ENCODE measurements at places on chromosomes 2 and 18.
A peak's percentile ranks its signal among the peaks of the same experiment; 100 is the strongest.

DNA sequence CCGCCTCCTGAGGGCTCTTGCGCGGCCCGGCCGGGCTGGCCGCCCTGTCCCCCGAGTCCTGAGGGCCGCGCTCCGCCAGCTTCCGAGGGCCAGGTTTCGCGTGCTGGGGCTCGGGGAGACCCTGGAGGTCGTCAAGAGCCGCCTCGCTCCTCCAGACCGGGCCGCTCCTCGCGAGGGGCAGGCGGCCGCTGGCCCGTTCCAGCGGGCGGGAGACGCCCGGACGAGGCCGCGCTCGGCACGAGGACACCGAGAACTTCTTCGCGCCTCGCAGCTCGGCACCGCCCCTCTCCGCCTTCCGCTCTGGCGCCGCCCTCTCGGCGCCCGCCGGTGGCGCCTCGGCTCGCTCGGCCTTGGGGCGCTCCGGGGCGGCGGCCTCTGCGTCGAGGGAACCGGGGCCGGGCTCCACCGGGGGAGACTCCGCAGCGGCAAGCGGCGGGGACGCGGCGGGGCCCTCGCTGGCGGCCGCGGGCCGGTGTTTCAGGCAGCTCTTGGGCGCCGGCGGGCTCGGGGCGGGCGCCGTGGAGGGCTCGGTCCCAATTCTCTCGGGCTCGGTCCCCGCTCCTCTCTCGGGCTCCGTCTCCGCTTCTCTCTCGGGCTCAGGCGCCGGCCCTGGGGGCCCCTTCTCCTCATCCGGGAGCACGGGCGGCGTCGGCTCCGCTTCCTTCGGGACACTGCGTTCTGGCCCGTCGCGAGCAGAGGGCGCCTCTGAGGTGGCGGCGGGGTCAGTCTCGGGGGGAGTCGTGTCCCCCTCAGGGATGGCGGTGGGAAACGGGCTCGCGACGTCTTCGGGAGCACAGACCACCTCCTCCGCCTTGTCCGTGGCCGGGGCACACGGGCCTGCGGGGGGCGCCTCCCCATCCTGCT, 91.6 kb upstream of the MGAT4A start:
- DNase-seq = peak; percentile 56

GRCh38 chr18:54100920-54101470, 123.5 kb downstream of the MBD2 start:
- DNase-seq = no peak

- DNase-seq = no peak
Measured at GRCh38 chr2:148102641-148103040, 81.8 kb downstream of the MBD5 start.

DNA sequence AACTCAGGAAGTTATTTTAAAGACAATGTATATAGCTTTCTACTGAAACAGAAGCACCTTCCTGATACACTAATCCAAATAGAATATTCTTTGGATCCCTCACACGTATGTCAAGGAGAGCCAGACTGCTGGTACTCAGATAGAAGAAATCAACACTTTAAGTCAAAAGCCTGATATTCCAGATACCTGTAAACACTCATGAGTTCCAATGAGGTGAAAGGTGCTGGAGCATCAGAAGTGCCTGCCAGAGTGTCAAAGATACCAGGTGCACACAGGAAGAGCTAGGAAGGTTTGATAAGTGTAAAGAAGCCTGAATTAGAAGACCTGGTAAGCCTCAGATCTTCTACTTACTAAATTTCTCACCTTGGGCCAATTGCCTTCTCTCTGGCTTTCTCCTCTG, 226.3 kb upstream of the SP5 start:
- DNase-seq = no peak

GRCh38 chr18:55421308-55421614, 166.7 kb downstream of the TCF4 start:
- no peak for DNase-seq

- peak; percentile 2 for DNase-seq
Measured at GRCh38 chr2:217788669-217789002, 214.2 kb downstream of the TNS1 start.

DNA sequence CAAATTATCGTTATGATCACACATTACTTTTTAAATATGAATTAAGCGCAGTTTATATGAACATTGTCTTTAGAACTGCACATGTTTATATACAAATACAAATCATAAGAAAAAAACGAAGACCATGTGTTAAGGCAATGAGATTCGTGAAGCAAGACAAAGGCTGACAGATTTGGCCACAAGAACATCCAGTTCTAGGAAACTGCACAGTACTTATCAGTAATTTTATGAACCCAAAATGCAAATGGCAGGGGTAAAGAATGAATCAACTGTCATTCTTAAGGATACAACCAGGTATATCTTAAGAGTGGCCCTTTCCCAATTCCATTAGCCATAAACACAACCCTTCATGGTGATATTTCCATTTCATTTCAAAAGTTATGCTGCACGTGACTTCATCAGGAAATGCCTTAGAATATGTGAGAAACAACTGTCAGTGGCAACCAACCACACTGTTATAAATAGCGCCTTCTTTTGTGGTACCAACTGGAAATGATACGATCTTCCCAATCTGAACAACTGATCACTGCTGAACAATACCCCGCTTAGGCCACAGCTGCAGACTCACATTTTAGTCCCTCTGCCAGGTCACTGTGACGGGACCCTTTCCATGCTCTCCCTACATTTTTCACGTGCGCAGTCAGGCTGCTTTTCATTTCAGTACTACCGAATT, 144.9 kb downstream of the L3MBTL4 start:
- no peak for DNase-seq

DNA sequence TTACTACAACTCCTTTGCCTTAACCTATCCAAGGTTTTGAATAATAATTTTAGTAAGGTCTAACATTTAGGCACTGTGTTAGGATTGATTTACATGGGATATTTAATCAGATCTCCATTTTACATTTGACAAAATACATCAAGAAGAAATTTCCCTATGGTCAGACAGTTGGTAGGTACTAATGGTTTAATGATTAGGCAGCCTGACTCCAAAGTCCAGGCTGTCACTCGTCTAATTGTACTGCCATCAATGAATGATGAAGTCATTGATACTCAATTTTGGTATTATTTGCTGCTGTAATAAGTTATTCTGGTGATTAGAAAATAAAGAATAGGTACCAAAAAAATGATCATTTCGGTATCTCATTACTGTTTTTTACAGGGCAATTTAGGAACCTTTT, 14.1 kb downstream of the BBS5 start:
- DNase-seq = no peak

- no peak for DNase-seq
Measured at GRCh38 chr2:149062531-149062930, 24.0 kb downstream of the LYPD6B start.

DNA sequence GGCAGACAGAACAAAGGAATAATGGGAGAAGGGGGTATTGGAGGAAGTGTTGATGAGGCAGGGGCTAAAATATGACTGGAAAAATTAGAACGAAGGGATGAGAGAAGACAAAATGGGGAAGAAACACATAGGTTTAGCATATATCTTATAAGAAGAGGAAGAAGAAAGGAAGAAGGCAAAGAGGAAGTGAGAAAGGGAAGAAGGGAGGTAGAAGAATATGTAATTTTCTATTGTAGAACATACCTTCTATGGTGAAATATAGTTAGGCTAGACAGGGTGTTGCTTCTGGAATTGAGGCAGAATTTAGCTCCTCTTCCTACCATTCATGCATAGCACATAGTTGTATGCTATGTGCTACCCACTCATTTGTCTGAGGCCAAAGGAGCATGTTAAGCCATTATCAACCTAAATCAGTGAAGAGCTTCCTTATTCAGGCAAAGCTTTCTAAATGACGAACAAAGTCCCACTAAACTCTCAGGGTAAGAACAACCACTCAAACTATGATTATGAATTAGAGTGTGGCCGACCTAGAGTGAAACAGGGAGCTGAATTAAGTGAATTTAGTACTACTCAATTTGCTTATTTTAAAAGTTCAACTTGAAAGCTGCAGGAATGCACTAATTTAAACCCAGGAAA, 180.9 kb upstream of the GALNT5 start:
- DNase-seq = no peak

DNA sequence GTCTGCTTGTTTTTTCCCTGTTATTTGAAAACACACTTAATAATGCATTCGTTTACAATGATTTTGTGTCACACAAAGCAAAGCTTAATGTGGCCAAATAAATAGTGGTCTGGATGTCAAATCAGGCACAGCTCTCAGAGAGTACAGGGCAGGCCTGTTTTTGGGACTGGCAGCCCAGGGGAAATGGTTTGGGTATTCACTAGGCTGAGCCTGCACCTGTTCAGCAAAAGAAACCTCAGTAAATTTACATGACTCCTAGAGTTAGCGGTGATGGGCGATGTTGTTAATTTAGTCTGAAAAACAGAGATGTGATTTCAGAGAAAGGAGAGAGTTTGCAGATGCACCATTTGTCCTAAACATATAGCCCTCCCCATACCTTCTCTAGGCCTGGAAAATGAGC, 197.1 kb downstream of the ALK start:
- no peak for DNase-seq

GRCh38 chr18:13611142-13611600, 115.2 kb downstream of the FAM210A start:
- DNase-seq = peak; percentile 65

DNA sequence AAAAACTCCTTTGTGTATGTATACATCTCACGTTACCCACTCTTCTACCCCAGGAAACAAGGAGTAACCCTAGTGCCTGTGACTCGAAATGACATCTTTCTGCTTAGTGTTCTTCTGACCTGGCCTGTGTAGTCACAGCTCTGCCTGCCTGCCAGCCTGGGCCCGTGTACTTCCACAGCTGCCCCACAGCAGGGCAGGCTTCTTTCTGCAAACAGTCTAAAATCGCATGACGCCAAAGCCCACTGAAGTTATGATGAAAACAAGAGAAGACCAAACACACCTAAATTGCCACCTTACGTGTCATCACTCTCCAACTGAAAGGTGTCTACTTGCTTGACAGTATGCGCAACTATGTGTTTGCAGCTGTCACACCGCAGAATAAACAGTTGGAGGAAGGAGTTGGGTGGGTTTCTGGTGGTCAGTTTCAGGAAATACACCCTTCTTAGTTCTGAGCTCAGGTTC, 1.5 kb downstream of the GAREM1 start:
- peak; percentile 26 for DNase-seq

DNA sequence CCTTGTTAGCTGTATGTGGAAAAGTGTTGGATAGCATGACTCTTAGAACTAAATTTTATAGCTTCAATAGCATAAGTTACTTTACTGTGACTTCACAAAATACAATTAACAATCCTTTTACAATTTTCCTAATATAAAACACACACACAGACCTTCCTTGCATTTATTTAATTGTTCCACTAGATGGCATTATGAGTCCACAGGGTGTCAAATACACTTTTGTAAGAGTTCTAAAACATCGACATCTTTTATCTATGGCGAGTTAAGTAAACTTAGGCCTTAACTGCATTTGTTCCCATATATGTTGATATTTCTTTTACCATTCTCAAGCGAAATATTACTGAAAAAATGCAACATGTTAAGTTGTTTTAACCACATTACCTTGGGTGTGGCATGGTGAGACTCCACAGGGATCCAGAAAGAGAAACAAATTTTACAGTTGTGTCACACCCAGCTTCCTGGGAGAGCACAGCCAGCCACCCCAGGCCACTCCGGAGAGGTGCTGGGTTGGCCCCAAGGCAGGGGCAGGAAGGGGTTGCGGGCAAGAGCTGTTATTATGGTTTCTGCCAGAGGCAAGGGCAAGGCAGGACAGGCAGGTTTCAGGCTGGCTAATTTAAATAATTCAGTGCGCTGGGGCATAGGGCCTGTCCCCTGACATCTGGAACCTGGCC, 312.4 kb upstream of the MC4R start:
- DNase-seq = no peak

DNA sequence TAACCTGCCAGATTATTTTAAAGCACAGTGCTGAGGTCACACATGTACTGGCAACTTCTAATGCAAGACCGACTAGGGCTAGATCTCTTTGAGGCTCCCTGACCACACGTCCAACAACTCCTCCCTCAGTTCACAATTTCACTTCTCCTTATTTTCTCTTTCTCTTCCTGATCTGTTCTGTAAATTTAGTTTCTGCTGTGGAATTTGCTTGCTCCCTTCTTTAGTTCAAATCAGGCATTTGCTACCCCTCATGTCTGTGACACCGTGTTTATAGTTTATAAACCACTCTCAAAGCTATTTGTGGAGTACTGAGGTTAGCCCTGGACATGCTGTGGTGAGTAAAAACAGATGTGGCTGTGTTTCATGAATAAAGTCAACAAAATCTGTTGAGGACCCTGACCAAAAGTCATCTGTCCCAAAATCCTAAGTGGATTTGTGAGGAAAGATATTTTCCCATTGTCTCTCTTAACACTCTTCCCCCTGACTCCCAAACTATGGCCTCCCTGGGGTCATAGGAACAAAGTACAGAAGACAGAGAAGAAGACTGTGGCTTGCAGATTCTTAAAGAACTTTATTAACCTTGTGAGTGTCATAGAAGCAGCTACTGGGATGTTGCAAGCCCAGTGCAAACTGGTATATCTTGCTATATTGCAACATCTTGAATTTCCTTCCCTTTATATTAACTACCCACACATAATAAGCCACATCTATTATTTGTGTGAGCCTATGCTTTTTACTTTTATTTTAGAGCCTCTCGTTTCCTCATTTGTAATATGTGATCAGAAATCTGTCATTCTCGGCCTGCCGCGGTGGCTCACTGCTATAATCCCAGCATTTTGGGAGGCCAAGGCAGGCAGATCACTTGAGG, 3.5 kb upstream of the NAGK start:
- peak; percentile 38 for DNase-seq

DNA sequence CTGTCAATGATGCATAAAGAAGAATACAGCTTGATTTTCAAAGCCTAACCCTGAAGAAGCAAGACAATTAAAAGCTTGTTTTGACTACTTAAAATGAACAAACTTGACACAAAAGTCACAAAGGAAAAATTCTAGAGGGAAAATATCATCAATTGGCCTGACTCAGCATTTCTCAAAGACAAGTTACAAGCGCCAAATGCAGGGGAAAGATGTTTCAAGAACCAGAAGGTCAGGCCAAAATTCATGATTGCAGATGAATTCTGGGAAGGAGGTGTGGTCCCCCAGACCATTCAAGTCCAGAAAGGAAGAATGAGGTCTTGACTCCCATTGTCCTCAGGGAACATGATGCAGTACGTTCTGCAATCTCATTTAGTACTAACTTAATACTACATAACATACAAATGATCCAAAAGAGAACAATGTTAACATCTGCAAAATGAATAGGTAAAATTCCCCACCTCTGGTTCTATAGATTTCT, 64.5 kb downstream of the FAM210A start:
- no peak for DNase-seq

GRCh38 chr2:32386739-32387138, 29.9 kb downstream of the BIRC6 start:
- DNase-seq = no peak

DNA sequence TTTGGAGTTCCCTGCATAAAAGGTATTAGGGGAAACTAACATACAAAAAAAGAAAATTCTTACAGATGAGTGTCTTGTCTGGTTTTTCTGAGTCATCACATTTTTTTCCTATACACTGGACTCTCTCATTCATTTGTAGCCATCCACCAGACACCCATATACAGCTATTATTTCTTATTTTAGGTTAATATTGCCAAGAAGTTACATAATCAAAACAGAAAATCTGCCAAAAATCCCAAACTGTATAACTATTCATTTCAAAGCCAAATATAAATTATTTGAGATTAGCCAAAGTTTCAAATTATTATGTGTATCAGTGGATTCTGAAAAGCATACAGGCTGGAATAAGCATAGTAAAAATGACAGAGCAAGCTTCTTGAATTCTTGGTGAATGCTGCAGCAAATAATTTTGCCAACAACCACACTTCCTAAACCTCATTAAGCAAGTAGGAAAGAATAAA, 191.2 kb downstream of the NCKAP5 start:
- no peak for DNase-seq

GRCh38 chr18:39627936-39628335, 2062.3 kb upstream of the CELF4 start:
- DNase-seq = no peak

- no peak for DNase-seq
Measured at GRCh38 chr2:62783679-62784078, 78.2 kb downstream of the EHBP1 start.

Measured in GM20000 (cell line).